ENCODE measurements at places on chromosomes 4 and X.

GRCh38 chrX:29172880-29173279 is 585.6 kb downstream of the IL1RAPL1 start:
- no peak for DNase-seq

DNA sequence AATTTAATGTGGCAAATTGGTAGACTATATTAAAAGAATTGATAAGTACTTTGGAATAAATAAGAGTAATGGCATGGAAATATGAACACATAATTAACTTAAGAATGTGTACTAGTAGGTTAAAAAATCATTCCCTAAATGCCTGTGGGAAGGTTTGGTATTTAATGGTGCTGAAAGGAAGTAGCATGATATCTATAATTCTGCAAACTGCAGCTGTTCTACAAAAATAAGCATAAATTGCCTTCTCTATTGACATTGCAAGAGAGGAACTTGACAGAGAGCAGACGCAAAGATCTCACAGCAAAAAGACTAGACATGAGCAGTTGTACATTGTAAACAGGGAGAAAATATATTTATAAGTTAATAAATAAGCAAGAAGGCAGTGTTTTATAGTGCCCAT is 752.5 kb upstream of the PCDH10 start:
- DNase-seq = no peak

- DNase-seq = no peak
These were observed 16.0 kb upstream of the GRPEL1 start for GRCh38 chr4:7083597-7084563.

DNA sequence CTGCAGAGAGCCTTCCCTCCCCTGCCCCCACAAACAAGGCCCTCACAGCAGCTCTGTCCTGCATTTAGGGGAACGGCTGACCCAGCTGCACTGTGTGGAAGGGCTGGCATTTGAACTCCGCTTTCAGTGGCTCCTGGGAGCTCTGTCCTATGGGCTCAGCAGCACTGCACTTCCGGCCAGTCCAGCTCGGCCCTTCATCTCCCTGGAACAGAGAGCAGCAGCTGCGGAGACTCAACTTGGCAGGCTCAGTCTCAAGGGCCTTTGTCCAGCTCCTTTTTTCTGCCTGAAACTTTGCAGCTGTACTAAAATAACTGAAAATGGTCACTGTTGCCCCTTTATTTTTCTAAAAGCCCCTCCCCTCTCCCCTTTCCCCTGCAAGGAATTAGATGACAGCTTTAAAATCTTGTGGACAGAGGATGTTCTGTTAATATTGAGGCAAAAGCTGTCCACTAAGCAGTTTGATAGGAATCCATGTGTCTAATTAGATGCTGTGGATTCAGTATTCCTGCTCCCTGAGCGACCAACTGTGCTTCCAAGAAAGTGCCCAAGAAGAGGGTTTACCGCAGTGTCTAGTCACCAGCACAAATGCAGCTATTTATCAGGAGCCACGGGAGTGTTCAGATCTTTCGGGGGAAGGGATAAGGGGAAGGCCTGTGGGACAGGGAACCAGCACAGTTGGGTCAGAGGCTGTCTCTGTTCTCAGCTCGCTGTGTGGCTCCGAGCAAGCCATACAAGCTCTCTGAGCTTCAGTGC is 133.1 kb downstream of the AFAP1 start:
- DNase-seq = peak; percentile 93

DNA sequence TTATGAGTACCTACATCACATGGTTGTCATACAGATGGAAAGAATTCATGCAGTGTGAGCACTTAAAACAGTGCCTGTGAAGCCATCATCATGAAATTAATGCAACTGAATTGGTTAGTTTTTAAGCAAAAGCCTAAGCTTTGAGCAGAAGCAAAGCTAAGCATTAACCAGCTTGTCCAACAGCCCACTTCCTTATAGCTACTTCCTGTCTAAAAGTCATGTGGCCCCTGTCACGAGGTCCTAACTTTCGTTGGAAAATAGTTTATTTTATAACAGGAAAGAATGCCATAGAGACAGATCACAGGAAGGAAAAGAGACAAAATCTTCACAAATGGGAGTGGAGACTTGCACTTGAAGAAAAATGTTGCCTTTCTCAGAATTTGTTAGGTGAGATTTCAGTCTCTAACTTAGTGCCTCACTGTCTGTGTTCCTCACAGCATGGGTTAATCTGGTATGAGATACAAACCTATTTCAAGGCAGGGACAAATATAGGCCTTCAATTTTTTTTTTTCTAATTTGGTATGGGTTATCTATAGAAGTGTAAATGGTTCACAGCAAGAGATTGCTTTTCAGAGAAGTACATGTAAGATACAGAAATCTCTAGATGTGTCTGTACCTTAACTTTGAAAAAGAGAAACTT is 27.7 kb upstream of the VCX start:
- no peak for DNase-seq

GRCh38 chr4:138448169-138448568 is 206.0 kb upstream of the SLC7A11 start:
- DNase-seq = no peak

GRCh38 chr4:136357556-136357955 is 1174.7 kb downstream of the PCDH18 start:
- no peak for DNase-seq

DNA sequence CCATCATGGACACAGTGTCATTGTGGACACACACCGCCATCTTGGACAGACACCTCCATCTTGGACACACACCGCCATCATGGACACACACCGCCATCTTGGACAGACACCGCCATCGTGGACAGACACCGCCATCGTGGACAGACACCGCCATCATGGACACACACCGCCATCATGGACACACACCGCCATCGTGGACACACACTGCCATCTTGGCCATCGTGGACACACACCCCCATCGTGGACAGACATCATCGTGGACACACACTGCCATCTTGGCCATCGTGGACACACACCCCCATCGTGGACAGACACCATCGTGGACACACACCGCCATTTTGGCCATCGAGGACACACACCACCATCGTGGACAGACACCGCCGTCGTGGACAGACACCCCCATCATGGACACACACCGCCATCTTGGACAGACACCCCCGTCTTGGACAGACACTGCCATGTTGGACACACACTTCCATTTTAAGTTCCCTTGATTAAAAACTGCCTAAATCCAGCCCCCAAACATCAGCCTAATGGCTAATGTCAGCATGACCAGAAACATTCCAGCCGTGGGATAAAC is 9.1 kb downstream of the ASMTL start:
- no peak for DNase-seq

DNA sequence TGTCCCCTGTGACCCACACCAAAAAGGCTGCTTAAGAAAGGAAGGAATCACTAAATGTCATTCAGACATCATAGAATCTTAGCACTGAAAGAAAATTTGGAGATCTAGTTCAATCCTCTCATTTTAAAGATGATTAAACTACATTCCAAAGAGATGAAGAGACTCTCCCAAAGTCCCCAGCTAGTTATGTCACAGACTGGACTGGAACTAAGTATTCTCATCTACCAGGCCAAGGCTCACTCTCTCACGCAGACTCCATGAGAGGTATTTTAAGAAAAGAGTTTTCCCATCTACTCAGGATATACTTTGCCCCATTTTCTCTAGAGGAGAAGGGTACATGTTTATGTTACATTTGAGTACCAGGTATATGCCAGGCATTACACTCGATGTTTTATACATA is 6.9 kb downstream of the FABP2 start:
- DNase-seq = no peak

DNA sequence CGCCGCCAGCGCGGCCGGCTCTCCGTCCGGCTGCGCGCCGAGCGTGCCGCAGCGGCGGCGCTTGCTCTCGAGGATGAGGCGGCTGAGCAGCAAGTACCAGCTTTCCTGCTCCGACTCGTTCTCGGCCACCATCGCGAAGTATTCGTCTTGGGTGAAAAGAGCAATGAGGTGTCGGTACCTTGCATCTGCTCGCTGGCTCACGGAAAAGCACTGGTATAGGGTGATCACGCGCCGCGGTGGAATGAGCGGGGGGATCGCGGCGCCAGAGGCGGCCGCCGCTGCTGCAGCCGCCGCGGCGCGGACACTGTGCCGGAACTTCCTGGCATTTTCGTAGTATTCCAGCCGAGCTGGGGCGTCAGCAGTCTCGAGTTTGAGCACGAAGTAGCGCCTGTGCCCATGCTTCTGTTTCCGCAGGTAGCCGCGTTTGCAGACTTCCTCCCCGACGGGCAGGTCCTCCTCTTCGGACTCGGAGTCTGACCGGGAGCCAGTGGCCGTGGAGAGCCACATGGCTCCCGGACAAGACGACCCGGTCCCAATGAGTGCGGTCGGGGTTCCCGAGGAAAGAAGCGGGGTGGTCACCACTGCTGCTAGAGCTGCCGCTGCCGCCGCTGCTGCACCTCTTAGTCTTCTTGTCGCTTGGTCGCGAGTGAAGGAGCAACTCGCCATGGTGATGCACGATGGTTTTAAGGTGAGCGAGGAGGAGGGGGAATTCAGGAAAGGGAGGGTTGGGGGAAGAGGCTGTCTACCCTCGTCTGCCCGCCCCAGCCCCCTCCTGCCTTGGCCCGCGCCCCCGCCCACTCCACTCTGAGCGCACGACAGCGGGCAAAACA is 469 bp downstream of the IRS4 start:
- DNase-seq = no peak

DNA sequence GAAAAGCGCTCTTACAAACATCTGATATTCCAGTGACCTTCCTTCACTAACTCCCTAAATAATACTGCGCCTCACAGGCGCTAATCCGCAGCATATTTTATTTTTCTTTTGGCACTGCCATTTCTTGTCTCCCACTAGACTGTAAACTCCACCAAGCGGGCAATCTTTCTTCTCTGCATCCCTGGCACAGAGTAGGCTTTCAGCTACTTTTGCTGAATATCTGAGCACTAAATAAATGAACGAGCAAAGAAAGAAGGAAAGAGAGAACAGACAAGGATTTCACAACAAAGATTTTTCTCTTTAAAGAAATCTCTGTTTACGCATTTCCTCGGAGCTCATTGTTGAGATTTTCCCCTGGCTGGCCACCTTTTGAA is 12.7 kb downstream of the NKX3-2 start:
- DNase-seq = no peak
